Smooth muscle cell of bladder (primary cell): ENCODE measurements at places on chromosomes 1 and 21. TPM values are rescaled to one million over a fixed set of nuclear protein-coding genes. Genes with fewer than 3 reads are reported as not detected.

FCAMR gene
- total RNA-seq = not detected in 2 replicates

KRTAP10-6 gene
- total RNA-seq = not detected in 2 replicates

MCOLN2 gene
- total RNA-seq = 0.85 and 3.1 TPM in 2 replicates

PLEKHG5 gene
- total RNA-seq = 5.5 and 7.0 TPM in 2 replicates

OR10J1 gene
- total RNA-seq = not detected in 2 replicates

NBPF19 gene
- total RNA-seq = 14.2 and 19.3 TPM in 2 replicates

HES3 gene
- not detected in 2 replicates for total RNA-seq

AVPR1B gene
- total RNA-seq = not detected in 2 replicates

GJA4 gene
- 0.18 TPM in 1 of 2 replicates, not detected in the other for total RNA-seq

DNASE2B gene
- not detected in 2 replicates for total RNA-seq

FNDC5 gene
- total RNA-seq = 1.8 and 4.0 TPM in 2 replicates

DISP3 gene
- total RNA-seq = under 0.01 TPM in 2 replicates

NTMT2 gene
- total RNA-seq = not detected in 2 replicates

BMP8B gene
- not detected in 2 replicates for total RNA-seq

LCE1E gene
- not detected in 2 replicates for total RNA-seq

GSTM2 gene
- total RNA-seq = 16.2 and 20.0 TPM in 2 replicates

SEMA4A gene
- 0.57 and 0.83 TPM in 2 replicates for total RNA-seq

MTARC1 gene
- total RNA-seq = 6.2 and 6.8 TPM in 2 replicates

NBPF1 gene
- 35.0 and 55.2 TPM in 2 replicates for total RNA-seq

AMIGO1 gene
- 1.6 and 2.0 TPM in 2 replicates for total RNA-seq

MROH7 gene
- 0.14 and 0.92 TPM in 2 replicates for total RNA-seq

COL11A1 gene
- 17.2 and 24.0 TPM in 2 replicates for total RNA-seq

GUCA2A gene
- not detected in 2 replicates for total RNA-seq

MYOCOS gene
- not detected in 2 replicates for total RNA-seq

ARHGAP30 gene
- total RNA-seq = under 0.01 TPM in 1 of 2 replicates, not detected in the other

GJA8 gene
- not detected in 2 replicates for total RNA-seq

SAMSN1 gene
- 0.09 TPM in 1 of 2 replicates, not detected in the other for total RNA-seq

CASZ1 gene
- total RNA-seq = under 0.01 and 0.14 TPM in 2 replicates

ARID4B gene
- total RNA-seq = 38.7 and 41.8 TPM in 2 replicates

SNX7 gene
- 48.1 and 52.4 TPM in 2 replicates for total RNA-seq

RAB42 gene
- total RNA-seq = 3.6 and 5.1 TPM in 2 replicates

KCNJ6 gene
- total RNA-seq = 0.14 TPM in 1 of 2 replicates, not detected in the other

PPOX gene
- 8.1 and 10.4 TPM in 2 replicates for total RNA-seq

CAMK2N1 gene
- 7.5 and 11.1 TPM in 2 replicates for total RNA-seq

LENEP gene
- total RNA-seq = 0.18 and 0.28 TPM in 2 replicates

PCAT6 gene
- total RNA-seq = 0.55 TPM in 1 of 2 replicates, not detected in the other

C1orf87 gene
- total RNA-seq = under 0.01 TPM in 1 of 2 replicates, not detected in the other

SRRM1 gene
- 16.5 and 18.7 TPM in 2 replicates for total RNA-seq

LCE6A gene
- total RNA-seq = not detected in 2 replicates
